ENCODE measurements at places on chromosomes 4 and X. TPM values are rescaled to one million over a fixed set of nuclear protein-coding genes. Genes with fewer than 3 reads are reported as not detected.

- H3K4me3 ChIP-seq: no peak overlapping the region
- no peaks in the 10 kb centered on the region for H3K27me3 ChIP-seq
- DNase-seq: no peak
- H3K36me3 ChIP-seq: no peaks in the 10 kb centered on the region
These were observed 2637.0 kb downstream of the PCDH7 start for GRCh38 chr4:33357121-33357520.

The FAT4 gene
- polyA plus RNA-seq: 1.5 TPM

The HAND2 gene
- polyA plus RNA-seq: not detected

The IQCM gene
- not detected for polyA plus RNA-seq

DNA sequence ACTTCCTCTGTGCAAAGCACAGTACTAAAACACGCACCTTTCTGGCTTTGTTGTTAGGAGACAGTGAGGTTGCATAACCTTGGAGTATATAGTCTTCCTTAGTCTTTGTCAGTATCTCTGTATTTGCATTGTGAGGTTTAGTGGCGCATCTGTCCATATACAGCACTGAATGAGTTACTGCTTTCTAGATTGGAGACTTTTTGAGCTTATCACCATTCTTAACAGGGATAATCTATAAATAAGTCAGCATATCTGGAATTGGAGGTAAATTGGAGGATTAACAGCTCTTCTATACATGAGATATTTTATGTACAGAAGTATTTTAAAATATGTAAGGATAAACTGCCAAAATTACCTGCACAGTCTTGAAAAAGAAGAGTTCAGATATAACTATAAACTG is 4.3 kb downstream of the FHDC1 start:
- DNase-seq: no peak
- H3K4me1 ChIP-seq: peaks cover 3% of the 10 kb centered on the region
- H3K27ac ChIP-seq: no peak overlapping the region
- H3K36me3 ChIP-seq: no peaks in the 10 kb centered on the region
- H3K4me3 ChIP-seq: no peak overlapping the region

- no peaks in the 10 kb centered on the region for H3K4me1 ChIP-seq
- H3K36me3 ChIP-seq: no peaks in the 10 kb centered on the region
- no peak overlapping the region for H3K27ac ChIP-seq
- no peak for DNase-seq
- H3K4me3 ChIP-seq: no peak overlapping the region
- H3K27me3 ChIP-seq: no peaks in the 10 kb centered on the region
These were observed 14.3 kb upstream of the C4orf50 start for GRCh38 chr4:6032249-6033244.

GRCh38 chrX:150854856-150855255 is 43.6 kb downstream of the CD99L2 start:
- no peaks in the 10 kb centered on the region for H3K36me3 ChIP-seq
- no peak for DNase-seq
- H3K27me3 ChIP-seq: no peaks in the 10 kb centered on the region
- H3K4me3 ChIP-seq: no peak overlapping the region
- H3K4me1 ChIP-seq: no peaks in the 10 kb centered on the region

DNA sequence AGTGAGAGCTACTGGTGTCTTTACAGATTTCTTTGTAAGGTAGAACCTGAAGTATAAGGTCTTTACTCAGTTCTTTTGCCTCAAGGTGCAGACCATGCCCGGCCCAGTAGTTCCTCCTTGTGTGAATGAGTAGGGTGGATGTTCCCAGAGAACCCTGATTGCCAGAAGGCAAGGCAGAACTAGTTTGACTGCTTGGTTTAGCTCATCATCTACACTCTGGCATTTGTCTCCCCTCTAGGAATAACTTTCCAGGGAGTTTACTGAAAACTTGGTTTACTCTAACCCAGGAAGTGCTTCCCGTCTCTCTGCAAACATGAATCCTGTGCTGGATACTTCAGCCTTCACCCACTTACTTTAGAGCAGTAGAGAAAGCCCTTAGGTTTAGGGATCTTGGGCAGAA is 29.1 kb downstream of the MCUB start:
- H3K27ac ChIP-seq: no peak overlapping the region
- no peak overlapping the region for H3K4me3 ChIP-seq
- no peaks in the 10 kb centered on the region for H3K27me3 ChIP-seq
- no peaks in the 10 kb centered on the region for H3K4me1 ChIP-seq
- DNase-seq: no peak

The ADH1B gene
- polyA plus RNA-seq: 3.8 TPM

- H3K36me3 ChIP-seq: no peaks in the 10 kb centered on the region
- no peak for DNase-seq
- no peaks in the 10 kb centered on the region for H3K27me3 ChIP-seq
- H3K27ac ChIP-seq: no peak overlapping the region
These were observed 616.1 kb downstream of the BCOR start for GRCh38 chrX:39481621-39482020.

DNA sequence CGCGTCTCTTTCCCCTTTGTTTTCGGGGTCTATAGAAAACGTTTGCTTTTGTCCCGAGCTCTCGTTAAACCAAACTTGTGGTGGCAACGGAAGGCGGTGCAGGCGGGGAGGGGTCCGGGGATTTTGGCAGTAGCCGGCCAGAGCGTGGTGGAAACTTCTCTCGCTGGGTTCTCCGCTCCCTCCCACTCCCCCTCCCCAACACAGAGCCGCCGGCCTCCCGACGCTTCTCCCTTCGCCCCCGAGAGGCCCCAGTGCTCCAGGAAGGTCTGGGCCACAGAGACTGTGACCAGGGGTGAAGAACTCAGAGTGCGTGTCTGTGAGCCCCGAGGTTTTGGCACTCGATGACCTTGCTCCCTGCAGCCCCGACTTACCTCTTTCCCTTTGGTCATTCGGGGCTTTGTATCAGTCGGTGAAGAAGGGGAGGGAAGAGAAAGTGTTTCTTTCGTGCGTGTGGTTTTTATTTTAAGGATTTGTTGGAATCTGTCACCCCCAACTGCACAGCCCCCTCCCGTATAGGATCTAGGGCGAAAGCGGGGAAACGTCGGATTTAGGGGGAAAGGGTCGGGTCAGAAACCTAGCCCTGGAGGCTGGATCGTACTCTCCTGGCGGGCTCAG is 9.0 kb upstream of the BCOR start:
- no peak overlapping the region for H3K4me3 ChIP-seq
- H3K27ac ChIP-seq: peak overlapping the region; percentile 88
- H3K4me1 ChIP-seq: peaks cover 29% of the 10 kb centered on the region
- no peaks in the 10 kb centered on the region for H3K27me3 ChIP-seq
- H3K36me3 ChIP-seq: no peaks in the 10 kb centered on the region

GRCh38 chr4:182604953-182605352 is 312.2 kb downstream of the DCTD start:
- H3K27me3 ChIP-seq: no peaks in the 10 kb centered on the region
- H3K27ac ChIP-seq: no peak overlapping the region
- no peaks in the 10 kb centered on the region for H3K4me1 ChIP-seq
- H3K4me3 ChIP-seq: no peak overlapping the region

The POU3F4 gene
- not detected for polyA plus RNA-seq

DNA sequence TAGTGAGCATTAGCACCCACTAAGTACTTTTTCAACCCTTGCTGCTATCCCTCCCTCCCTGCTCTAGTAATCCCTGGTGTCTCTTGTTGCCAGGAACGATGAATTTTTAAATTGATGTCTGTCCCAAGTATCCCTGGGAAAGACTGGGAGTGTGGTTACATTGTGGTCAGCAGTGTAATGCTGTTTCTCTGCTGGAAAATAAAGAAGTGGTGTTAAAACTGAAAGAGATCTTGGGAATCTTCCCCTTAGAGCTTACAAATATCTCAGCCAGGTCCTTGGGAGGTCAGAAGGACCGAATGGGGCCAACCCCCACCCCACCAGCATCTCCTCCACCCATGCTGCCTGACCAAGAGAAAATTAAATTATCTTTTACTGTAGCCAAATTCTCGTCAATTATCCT is 174.5 kb upstream of the MXRA5 start:
- H3K36me3 ChIP-seq: no peaks in the 10 kb centered on the region
- no peaks in the 10 kb centered on the region for H3K27me3 ChIP-seq
- H3K4me3 ChIP-seq: no peak overlapping the region

- H3K27ac ChIP-seq: no peak overlapping the region
- DNase-seq: no peak
- H3K4me1 ChIP-seq: no peaks in the 10 kb centered on the region
- H3K4me3 ChIP-seq: no peak overlapping the region
These were observed 93.0 kb upstream of the ADRA2C start for GRCh38 chr4:3673176-3673575.

- no peak for DNase-seq
- no peaks in the 10 kb centered on the region for H3K27me3 ChIP-seq
- H3K27ac ChIP-seq: no peak overlapping the region
- no peaks in the 10 kb centered on the region for H3K4me1 ChIP-seq
These were observed 1753.4 kb upstream of the TENM3 start for GRCh38 chr4:180489787-180490186.

DNA sequence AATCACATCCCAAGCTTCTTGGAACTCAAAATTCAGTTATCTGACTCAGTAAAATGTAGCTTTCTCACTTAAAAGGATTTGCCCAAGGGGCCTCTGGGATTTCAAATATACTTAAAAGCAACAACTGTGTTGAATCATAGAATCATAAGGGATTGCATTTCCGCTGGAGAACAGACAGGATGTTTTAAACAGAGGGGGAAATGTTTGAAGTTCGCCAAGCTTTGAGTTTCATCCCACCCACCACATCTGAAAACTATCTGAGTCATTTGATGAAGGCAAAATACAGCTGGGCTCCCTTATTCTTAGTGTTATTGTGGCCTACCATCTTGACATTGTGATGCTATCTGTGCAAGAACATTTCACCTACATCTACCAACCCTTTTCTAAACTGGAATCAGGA is 73.5 kb downstream of the PPP1R2C start:
- no peaks in the 10 kb centered on the region for H3K27me3 ChIP-seq
- no peaks in the 10 kb centered on the region for H3K4me1 ChIP-seq
- no peak overlapping the region for H3K4me3 ChIP-seq

DNA sequence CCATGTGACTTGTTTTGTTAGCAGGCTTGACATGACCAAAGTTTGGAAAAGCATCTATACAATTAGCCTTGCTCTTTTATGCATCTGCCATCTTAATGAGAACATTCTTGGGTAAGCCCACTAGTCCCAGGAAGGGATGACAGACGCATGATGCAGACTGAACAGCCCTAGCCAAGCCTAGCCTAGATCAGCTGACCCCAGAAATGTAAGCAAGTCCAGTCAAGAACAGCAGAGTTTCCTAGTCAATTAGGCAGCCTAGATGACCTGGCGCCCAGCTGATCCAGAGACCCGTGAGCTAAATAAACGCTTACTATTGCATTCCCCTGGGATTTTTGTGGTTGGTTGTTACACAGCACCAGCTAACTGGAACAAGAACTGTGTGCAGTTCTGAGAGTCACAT is 457.9 kb downstream of the BCOR start:
- no peaks in the 10 kb centered on the region for H3K4me1 ChIP-seq
- H3K27me3 ChIP-seq: no peaks in the 10 kb centered on the region
- H3K4me3 ChIP-seq: no peak overlapping the region
- DNase-seq: no peak
- no peaks in the 10 kb centered on the region for H3K36me3 ChIP-seq
- no peak overlapping the region for H3K27ac ChIP-seq

GRCh38 chr4:102343964-102344519 is 1.2 kb downstream of the SLC39A8 start:
- H3K36me3 ChIP-seq: no peaks in the 10 kb centered on the region
- peak overlapping the region; percentile 79 for H3K4me3 ChIP-seq
- H3K4me1 ChIP-seq: no peaks in the 10 kb centered on the region
- DNase-seq: no peak

The DOK7 gene
- 0.28 TPM for polyA plus RNA-seq

- peaks cover 3% of the 10 kb centered on the region for H3K4me1 ChIP-seq
- H3K36me3 ChIP-seq: no peaks in the 10 kb centered on the region
- no peak for DNase-seq
- no peak overlapping the region for H3K4me3 ChIP-seq
- H3K27ac ChIP-seq: no peak overlapping the region
These were observed 43.1 kb upstream of the UCP1 start for GRCh38 chr4:140611854-140612253.

The DSPP gene
- not detected for polyA plus RNA-seq

DNA sequence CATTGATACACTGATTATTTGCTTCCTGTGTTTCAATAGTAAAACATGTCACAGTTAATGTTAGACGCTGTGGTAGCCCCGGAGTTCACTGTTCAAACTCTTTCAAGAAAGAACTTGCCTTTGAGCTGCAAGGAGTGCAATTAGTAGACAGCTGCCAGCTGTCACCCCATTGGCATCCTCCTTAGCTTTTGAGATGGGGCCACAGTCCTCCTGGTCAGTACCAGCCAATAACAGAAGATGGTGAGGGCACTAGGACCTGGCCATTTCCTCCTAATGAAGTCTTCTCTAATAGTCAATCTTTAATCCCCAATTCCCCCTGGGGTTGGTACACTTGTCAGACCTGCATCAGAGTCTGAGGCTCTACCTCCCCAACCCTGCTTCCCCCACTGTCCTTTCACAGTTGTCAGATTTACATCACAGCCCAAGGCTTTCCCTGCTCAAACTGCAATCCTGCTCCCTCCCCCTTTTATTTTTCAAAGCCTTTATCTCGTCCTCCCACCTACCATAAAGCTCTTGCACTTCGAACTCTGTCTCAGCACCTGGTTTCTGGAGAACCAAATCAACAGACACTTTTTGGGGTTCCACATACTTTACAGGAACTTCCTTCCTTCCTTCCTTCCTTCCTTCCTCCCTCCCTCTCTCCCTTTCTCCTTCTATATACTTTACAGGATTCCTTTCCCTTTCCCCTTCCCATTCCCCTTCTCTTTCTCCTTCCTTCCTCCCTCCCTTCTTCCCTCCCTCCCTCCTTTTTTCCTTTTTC is 182.0 kb downstream of the RASL11B start:
- H3K27ac ChIP-seq: no peak overlapping the region
- H3K4me1 ChIP-seq: no peaks in the 10 kb centered on the region
- no peak overlapping the region for H3K4me3 ChIP-seq
- H3K27me3 ChIP-seq: no peaks in the 10 kb centered on the region
- no peaks in the 10 kb centered on the region for H3K36me3 ChIP-seq
- DNase-seq: no peak

The PDZD4 gene
- polyA plus RNA-seq: 0.22 TPM

- no peaks in the 10 kb centered on the region for H3K36me3 ChIP-seq
- H3K4me3 ChIP-seq: no peak overlapping the region
- no peak for DNase-seq
- H3K27ac ChIP-seq: no peak overlapping the region
- no peaks in the 10 kb centered on the region for H3K27me3 ChIP-seq
These were observed 1000.7 kb downstream of the STIM2 start for GRCh38 chr4:27861381-27861787.

DNA sequence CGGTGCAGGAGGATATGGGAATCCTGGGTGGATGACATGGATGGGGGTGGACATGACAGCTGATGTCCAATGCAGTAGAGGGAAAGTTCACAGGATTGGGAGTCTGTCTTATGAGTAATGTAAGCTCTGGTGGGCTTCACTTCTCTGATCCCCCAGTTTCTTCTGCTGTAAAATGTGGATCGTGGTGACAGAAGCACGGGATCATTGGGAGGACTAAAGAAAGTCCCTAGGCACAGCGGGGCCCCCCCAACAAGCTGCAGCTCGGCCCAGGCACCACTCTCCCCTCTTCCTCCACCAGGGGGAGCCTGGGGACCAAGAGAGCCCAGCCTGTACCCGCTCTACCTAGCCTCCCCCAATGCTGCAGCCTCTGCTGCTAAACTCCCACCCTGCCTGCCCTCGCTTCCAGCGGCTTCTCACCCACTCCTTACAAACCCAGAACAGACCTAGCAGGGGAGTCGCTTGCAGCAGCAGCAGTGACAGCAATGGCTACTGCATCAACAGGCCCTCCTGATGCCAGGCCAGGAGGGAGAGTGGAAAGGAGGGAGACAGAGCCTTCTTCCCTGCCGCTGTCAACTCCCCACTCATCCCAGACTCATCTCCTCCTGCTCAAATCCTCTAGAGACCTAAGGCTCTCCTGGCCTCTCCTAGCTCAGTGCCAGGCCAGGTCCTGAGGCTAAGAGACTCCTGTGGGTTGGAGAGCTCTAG is 36.1 kb upstream of the IQSEC2 start:
- no peaks in the 10 kb centered on the region for H3K4me1 ChIP-seq
- H3K36me3 ChIP-seq: no peaks in the 10 kb centered on the region
- peak; percentile 32 for DNase-seq
- peaks cover 4% of the 10 kb centered on the region for H3K27me3 ChIP-seq

The CLIC2 gene
- 5.2 TPM for polyA plus RNA-seq

All from small intestine (tissue), 16 donors.